ENCODE measurements at places on chromosomes 1 and 21. TPM values are rescaled to one million over a fixed set of nuclear protein-coding genes. Genes with fewer than 3 reads are reported as not detected.

ACKR1 gene
- not detected for total RNA-seq

CFH gene
- 2.9 TPM for total RNA-seq

SPRR5 gene
- not detected for total RNA-seq

DYNLT4 gene
- total RNA-seq: 0.43 TPM

PLA2G4A gene
- 0.19 TPM for total RNA-seq

BECN2 gene
- not detected for total RNA-seq

Data from activated naive CD8-positive, alpha-beta T cell treated with anti-CD3 and anti-CD28 coated beads, Interleukin-2, amount 10 ng/mL, durations not matched to agents 7 days and 5 days (primary cell).